ENCODE measurements at places on chromosomes 1 and 21.

DNA sequence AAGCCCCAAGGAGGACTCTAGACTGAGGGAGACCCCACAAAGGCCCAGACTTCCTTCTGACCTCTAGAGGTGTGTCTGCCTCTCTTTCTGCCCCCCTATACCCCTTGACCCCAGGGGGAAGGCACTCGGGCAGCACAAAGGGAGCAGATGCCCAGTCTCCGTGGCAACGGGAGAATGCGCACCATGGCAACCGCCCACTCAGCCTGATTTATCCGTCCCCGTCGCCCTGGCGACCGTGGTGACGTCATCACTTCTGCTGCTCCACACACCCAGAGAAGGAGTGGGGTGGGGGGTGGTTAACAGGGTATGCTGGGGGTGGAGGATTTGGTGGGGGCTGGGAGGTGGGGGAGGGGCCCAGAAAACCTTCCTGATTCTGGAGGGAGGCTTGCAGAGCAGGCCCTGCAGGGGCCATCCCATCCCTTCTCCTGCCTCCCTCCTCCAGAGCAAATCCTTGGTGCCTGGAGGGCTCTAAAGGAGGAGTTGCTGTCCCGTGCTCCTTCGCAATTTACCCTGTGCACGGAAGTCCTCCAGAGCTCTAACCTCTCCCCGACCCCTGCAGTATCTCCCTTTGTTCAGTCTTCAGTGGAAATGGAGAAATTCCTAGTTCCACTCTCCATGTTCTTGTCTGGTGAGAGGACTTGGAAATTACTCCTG, 6.3 kb downstream of the CELF3 start:
- peak; percentile 7 for DNase-seq

GRCh38 chr1:21673277-21673780, 4.2 kb upstream of the RAP1GAP start:
- no peak for DNase-seq

DNA sequence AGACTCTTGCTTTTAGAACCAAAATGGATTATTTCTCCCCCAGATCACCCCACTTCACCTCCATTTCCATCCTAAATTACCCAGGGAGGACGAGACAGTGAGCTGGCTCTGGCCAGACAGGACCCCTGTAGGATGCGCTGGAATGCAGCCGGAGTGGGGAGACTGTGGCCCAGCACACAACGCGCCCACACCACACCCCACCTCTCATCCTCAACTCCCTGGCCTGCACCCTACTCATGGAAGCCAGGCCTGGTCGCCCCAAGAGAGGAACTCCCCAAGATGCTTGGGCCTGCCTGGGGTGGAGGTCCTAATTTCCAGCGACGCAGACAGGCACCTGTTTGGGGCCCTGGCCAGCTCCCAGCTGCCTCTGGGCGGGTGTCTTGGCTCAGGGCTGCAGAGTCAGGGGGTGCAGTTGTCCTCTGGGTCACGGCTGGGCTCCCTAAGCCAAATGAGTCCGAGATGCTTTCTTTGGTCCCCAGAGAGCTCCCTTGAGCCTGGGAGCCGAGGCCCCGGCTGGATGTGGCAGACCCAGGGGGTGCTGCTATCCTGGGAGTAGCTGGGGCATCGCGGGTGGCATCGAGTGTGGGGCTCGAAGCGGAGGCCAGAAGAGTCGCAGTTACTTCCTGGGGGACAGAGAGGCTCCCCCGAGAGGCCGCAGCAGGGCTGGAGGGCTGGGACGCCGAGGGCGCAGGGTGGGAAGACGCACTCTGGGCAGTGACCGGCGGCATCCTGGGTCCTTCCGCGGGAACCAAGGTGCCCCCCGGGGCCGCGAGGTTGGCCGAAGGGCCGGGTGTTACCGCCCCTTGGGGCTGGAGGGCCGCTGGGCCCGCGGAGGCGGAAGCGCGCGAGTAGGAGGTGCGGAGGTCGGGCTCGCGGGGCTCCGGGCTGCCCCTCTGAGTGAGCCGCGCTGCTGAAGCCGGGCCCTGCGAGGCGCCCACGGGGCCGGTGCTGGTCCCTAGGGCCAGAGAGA, 10.4 kb downstream of the CLEC20A start:
- no peak for DNase-seq

- DNase-seq, result no peak
Measured at GRCh38 chr1:21654209-21654608, 14.9 kb downstream of the RAP1GAP start.

- no peak for DNase-seq
Measured at GRCh38 chr1:12368646-12369045, 138.8 kb downstream of the VPS13D start.

GRCh38 chr1:925561-926421, 2.1 kb downstream of the SAMD11 start:
- DNase-seq, result no peak

- DNase-seq, result no peak
Measured at GRCh38 chr1:30045304-30046090, 677.9 kb downstream of the MATN1 start.

DNA sequence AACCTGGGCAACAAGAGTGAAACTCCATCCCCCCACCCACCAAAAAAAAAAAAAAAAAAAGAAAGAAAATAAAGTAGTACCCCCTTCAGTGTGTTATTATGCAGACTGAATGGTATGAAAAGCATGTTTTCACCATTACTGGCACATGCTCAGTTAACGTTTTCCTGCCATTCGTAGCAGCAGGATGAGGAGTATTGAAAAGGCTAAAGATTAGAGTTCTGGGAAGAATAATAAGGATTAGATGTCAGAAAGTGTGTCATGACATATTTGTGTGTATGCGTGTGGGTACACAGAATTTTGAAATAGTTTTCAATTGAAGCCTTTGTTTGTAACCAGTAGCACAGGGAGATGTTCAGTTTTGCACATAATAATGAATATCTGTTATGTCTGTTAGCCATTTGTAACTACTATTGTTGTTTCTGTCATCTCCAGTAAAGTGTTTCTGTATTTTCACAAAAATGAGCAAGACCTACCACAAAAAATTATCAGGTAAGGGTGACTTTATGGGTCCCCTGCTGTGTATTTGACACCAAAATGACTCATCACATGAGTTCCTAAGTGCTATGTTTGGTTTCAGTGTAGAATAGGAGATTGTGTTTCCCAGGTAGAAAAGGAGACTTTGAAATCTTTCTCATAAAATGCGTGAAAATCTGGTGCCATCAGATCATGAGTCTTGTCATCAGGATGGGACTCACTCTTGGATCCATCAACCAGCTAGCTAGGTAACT, 358.9 kb downstream of the DISC1 start:
- no peak for DNase-seq

DNA sequence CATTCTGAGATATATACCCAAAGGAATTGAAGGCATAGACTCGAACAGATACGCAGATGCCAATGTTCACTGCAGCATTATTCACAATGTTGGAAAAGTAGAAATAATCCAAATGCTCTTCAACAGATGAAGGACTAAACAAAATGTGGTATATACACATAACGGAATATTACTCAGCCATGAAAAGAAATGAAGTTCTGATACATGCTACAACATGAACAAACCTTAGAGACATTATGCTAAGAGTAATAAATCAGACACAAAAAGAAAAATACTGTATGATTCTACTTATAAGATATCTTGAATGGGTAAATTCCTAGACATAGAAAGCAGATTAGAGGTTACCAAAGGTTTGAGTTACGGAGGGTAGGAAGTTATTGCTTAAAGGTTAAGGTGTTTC, 57.9 kb downstream of the SLC25A24 start:
- no peak for DNase-seq

DNA sequence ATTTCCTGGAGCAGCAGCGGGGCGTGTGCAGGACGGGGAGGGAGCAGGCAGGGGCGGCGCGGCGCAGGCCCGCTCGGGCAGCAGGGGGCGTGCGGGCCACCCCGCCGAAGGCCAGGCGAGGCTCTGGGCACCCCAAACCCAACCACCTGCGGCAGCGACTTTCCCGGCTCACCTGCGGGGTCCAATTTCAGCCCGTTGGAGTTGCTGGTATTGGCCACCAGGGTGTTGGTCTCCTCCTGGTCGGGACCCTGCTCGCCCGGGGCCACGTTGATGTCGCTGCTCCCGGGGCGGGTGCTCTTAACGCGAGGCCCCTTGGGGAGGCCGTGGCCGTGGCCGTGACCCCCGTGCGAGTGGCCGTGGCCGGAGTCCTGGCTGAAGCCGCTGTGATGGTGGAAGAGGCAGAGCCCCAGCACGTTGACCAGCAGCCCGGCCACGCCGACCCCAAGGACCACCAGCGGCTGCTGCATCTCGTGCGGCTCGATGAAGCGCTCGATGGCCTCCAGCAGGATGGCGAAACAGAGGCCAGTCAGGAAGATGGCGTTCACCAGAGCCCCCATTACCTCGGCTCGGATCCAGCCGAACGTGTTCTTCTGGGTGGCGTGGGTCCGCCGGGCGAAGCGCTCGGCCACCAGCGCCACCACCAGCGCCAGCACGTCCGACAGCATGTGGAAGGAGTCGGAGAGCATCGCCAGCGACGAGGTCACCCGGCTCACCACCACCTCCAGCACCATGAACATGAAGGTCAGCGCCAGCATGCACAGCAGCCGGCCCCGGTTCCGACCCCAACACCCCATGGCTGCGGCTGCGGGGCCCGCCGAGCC, 932 bp downstream of the SLC30A1 start:
- peak; percentile 63 for DNase-seq

DNA sequence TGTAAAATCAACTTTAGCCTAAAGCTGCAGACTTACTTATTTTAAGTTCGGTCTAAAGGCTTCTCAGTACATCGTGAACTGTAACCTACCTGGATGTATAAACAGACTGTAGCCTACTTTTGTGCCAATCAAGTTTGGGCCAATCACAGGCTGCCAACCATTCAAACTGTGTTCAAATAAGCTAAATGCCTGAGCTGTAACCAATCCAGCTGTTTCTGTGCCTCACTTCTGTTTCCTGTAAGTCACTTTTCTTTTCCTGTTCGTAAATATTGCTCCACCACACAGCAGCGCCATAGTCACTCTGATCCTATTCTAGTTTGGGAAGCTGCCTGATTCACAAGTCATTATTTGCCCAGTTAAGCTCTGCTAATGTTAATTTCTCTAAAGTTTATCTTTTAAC, 37.5 kb upstream of the SLAMF9 start:
- DNase-seq, result no peak

DNA sequence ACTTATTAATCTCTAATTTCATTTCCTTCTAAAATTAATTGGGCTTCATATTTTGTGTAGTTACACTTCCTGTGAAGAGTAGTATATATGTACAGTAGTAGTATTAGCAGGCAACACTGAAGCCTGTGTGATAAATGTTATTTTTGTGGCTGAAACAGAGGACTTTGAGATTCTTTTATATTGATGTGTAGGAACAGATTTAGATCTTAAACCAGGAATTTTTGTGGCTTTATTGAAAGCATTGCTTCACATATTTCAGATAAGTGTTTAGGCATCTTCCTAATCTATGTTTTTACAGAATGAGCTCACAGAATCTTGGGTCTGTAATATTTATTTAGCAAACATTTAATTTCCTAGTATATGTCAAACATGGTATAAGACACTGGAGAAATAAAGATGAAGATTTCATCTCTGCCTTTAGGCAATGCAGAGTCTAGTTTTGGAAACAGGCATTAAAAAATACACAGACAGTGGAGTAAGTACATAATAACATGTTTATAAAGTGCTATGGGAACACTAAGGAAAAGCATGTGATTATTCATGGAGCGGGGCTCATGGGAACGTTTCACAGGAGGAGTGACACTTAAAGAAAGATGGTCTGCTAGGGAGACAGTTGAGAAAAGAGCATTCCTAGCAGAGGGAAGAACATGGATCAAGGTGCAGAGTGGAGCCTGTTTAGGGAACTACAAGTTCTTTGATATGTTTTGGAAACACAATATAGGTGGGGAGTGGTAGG, 52.7 kb downstream of the MIGA1 start:
- DNase-seq, result no peak

Measured in T follicular helper cell (primary cell).